ENCODE measurements at places on chromosomes 2 and 18.

DNA sequence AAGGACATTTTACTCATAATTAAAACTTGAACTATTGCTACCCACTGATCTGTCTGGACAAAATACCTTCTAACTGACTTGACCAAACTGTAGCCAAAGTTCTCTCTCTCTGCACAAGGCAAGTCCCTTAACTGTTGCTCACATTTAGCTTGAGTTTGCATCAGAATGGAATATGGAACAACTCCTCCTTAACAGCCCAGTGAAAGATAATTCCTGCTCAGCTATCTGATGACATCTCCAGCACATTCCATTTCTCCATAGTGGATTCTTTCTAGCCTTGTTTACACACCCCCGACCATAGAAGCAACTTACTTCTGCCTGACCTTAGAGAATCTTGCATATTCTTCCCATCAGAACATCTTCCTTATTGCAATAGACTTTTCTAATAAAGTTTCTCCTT is 317.2 kb upstream of the CDH2 start:
- no peak for DNase-seq

- DNase-seq: no peak
Observed at GRCh38 chr2:222669353-222669752, 2.1 kb upstream of the MOGAT1 start.

DNA sequence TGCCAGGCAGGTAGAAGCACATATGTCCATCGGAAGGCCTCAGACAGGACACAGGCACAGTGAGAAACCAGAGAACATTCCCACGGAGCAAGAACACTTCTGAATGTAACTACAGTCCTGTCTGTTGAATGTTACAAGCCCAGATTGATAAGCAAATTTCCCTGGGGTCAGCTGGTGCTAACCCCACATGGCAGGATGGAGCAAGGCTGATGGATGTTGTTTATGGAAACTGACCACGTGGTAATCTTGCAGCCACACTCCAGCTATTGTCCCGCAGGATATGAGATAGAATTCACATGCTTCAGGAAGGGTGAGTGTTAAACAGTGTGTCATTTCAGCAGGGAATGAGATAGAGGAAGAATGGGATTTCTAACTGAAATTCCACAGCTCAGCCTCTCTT is 138.8 kb upstream of the COPS8 start:
- DNase-seq: no peak

DNA sequence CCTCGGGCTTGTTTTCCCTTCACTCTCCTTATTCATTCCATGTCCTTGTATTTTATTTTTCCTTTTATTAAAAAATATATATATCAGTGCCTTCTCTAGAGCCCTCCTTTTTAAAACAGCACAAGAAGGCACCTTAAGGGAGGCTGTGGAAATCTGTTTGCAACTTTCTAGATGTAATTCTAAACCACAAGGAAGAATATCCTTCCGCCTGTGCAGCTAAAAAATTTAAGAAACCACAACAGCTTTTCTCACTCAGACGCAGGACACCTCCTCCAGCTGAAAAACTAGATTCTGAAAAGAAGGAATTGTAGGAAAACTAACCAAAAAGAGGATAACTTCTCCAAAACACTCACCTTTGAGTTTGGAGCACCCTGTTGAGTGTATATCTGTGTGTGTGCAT is 142.2 kb downstream of the BCL11A start:
- DNase-seq: no peak

DNA sequence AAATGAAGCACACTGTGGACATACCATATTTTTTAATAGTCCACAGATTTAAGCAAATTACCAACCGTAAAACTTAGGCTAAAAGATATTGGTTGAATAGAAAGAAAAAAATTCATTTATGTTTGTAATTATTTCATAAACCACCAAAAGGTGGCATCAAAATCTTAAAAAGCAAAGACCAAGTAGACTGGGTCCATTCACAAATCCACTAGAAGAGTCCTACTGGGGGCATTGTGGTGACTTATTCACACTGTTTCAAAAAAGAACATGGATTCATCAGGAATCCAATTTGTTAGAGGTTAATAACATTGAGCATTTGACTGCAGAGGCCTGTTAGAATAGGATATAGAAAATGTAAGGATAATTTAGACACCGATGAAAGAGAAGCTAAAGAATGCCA is 194.9 kb upstream of the KYNU start:
- no peak for DNase-seq

GRCh38 chr2:7154656-7155055 is 237.4 kb downstream of the RNF144A start:
- no peak for DNase-seq

DNA sequence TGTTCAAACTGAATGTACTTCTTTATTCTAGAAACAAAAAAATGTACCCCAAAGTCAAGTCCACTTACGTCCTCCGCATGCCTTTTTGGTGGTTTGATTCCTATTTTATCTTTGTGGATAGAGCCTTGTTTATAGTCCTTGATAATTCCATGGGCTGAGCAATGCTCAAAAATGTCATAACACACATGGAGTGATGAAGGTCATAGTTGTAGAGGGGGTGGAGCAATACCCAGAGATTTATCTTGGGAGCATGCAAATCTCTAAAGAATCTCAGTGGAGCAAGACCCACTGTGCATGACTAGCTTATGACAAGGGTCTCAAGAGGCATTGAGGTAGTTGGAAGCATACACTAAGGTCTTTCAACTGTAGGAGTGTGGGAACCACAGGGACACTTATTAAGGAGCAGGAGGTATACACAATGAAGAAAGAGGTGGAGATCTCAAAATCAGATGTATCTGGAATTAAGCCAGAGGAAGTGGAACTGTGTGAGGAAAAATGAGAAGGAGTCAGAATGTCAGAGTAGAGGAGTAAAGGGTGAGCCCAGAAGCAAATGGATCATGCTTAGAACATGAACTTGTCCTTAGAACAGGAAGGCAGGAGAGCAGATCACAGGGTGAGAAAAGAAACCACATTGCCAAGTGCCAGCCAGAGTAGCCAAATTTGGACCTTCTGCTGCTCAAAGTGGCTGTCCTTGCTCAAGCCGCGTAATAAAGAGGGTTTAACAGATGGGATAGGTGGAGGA is 68.1 kb upstream of the STK39 start:
- DNase-seq: no peak

GRCh38 chr18:31302991-31303390 is 15.0 kb upstream of the DSG1 start:
- DNase-seq: no peak

GRCh38 chr2:10497797-10498251 is 49.7 kb upstream of the ODC1 start:
- DNase-seq: no peak

DNA sequence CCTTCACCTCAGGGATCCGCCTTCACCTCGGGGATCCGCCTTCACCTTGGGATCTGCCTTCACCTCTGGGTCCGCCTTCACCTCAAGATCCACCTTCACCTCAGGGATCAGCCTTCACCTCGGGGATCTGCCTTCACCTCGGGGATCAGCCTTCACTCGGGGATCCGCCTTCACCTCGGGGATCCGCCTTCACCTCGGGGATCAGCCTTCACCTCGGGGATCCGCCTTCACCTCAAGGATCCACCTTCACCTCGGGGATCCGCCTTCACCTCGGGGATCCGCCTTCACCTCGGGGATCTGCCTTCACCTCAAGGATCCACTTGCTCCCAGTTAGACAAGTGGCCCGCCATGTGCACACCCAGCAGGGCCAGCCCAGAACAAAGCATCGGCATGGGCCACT is 7.3 kb downstream of the KIF1A start:
- no peak for DNase-seq

GRCh38 chr2:167987558-167987957 is 259.8 kb downstream of the STK39 start:
- no peak for DNase-seq

DNA sequence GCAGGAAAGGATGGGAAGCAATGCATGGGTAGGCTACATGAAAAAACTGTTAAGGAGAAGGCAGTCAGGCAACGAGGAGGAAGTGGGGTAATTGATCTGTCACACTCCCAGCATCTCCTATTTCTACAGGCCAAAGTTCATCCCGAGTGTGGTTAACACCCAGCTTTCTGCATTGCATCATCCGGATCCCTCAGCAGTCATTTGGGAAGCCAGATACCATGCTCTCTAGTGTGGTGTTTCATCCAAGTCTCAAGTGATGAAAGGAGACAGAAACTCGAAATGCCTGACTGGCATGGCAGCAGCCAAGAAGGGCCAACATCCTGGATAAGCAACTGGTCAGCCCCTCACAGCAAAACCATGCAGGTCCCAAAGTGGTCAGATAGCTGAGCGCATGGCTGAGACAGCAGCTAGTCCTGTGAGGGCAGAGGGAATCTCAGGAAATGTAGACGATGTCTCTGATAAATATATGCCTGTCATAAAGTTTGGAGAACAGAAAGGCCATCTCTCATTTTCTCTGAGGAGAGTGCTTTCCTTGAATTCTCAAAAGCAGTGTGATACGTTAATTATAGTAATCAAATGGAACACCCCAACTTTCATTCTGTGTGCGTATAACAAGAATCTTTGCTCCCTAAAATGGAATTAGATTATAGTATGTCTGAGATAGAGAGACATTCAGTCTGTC is 24.8 kb upstream of the HNRNPA3 start:
- peak; percentile 39 for DNase-seq

- DNase-seq: no peak
Observed at GRCh38 chr2:74198023-74198460, 373 bp upstream of the MTHFD2 start.

GRCh38 chr18:56921896-56922480 is 224.9 kb upstream of the BOD1L2 start:
- DNase-seq: no peak

GRCh38 chr2:18987592-18988073 is 370.8 kb downstream of the OSR1 start:
- no peak for DNase-seq

- no peak for DNase-seq
Observed at GRCh38 chr2:70035344-70035844, 51.9 kb upstream of the PCBP1 start.

- no peak for DNase-seq
Observed at GRCh38 chr18:24567199-24567598, 106.8 kb downstream of the HRH4 start.

GRCh38 chr2:128313091-128313836 is 5.4 kb downstream of the HS6ST1 start:
- no peak for DNase-seq

- DNase-seq: no peak
Observed at GRCh38 chr2:40874380-40874779, 422.5 kb upstream of the SLC8A1 start.

GRCh38 chr2:97695744-97696143 is 17.6 kb upstream of the ZAP70 start:
- no peak for DNase-seq

DNA sequence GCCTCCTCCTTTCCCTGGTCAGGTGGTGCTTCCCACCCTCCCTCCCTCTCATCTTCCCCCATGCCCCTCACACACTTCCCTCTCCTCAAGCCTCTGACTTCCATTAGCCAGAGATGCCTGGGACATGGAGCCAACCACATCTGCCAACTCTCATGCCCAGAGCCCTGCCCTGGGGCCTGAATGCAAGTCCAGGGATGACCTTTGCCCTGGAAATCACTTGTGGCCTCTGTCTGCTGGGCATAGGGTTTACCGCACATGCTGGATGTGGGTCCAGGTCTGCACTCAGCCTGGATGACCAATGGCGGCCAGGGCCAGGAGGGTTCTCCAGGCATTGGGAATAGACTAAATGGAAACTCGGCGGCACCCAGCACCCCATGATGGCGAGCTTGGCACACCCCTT is 98.9 kb downstream of the SEPTIN10 start:
- no peak for DNase-seq

- no peak for DNase-seq
Observed at GRCh38 chr18:24814521-24814920, 354.1 kb downstream of the HRH4 start.

GRCh38 chr2:189441709-189442074 is 418 bp downstream of the WDR75 start:
- no peak for DNase-seq

DNA sequence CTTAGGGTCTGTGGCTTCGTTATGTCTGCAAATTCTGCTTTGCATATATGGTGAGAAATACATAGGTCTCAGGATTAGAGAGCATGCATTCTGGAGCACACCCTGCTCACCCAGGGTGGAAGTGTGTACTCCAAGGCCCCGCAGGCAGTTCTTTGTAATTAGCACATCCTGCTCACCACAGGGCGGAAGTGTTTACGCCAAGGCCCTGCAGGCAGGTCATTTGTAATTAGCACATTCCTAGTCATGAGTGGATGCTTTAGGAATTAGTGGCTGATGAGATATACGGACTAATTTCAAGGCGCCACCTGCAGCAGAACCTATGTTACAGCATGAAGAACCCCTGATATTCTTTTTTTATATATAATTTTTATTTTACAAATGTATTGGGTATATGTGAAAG is 4.2 kb downstream of the ALLC start:
- DNase-seq: no peak

DNA sequence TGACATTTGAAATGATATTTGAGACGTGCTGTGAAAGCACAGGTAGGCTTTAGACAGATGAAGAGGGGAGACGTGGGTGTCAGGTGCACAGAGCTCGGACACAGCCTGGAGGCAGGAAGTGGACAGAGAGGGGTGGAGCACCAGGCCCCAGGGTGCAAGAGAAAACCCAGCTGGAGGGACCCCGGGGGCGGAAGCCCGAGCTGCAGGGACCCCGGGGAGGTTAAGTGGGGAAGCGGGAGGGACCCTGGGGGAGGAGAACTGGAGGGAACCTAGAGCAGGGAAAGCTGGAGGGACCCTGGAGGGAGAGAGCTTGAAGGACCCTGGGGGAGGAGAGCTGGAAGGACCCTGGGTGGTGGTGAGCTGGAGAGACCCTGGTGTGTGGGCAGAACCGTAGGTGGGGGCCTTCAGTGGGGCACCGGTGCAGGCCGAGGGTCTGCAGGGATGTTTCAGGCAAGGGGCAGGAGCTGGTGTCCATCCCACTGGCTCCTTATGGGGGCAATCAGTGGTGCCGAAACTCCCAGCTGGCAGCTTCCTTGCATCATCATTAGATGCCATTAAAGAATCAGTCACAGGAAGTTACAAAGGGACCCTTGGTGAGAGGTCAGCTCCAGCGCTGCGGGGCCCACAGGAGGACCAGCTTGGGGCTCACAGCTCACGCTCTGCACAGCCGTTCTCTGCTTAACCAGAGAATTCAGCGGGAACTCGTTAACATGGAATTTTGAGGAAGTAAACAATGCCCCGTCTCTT is 246.6 kb downstream of the EIPR1 start:
- DNase-seq: no peak

All from nephron progenitor cell (in vitro differentiated cells).